ENCODE measurements at places on chromosomes 4 and X.
A peak's percentile ranks its signal among the peaks of the same experiment; 100 is the strongest.

- no peak for DNase-seq
These were observed 52.9 kb downstream of the NSG1 start for GRCh38 chr4:4439782-4440181.

GRCh38 chrX:8090482-8090881, 80.6 kb downstream of the VCX2 start:
- no peak for DNase-seq

- DNase-seq: no peak
These were observed 87.9 kb upstream of the NR3C2 start for GRCh38 chr4:148530114-148530513.

DNA sequence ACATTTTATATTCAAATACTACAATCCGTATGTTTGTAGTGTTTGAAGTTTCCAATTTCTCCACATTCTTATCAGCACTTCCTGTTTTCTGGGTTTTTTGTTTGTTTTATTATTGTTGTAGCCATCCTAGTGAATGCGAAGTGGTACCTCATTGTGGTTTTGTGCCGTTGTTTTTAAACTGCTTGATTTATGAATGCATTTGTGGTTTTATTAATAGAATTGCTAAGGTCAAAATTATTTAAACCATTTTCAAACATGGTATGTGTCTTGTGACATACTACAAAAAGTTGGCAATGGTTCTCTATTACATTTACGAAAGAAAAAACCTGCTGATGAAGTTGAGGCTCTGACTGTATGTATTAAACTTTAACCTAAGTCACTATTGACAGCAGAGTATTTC, 780.0 kb upstream of the MAGEB2 start:
- DNase-seq: no peak

GRCh38 chrX:1481636-1482529, 29.2 kb upstream of the ASMTL start:
- DNase-seq: peak; percentile 47

Data from brain (organoid and tissue), 16 donors.